Stimulated activated CD8-positive, alpha-beta memory T cell treated with anti-CD3 and anti-CD28 coated beads, Interleukin-7, amount 100 ng/mL, for 24 hours (primary cell): ENCODE measurements at places on chromosomes 2 and 18.

DNA sequence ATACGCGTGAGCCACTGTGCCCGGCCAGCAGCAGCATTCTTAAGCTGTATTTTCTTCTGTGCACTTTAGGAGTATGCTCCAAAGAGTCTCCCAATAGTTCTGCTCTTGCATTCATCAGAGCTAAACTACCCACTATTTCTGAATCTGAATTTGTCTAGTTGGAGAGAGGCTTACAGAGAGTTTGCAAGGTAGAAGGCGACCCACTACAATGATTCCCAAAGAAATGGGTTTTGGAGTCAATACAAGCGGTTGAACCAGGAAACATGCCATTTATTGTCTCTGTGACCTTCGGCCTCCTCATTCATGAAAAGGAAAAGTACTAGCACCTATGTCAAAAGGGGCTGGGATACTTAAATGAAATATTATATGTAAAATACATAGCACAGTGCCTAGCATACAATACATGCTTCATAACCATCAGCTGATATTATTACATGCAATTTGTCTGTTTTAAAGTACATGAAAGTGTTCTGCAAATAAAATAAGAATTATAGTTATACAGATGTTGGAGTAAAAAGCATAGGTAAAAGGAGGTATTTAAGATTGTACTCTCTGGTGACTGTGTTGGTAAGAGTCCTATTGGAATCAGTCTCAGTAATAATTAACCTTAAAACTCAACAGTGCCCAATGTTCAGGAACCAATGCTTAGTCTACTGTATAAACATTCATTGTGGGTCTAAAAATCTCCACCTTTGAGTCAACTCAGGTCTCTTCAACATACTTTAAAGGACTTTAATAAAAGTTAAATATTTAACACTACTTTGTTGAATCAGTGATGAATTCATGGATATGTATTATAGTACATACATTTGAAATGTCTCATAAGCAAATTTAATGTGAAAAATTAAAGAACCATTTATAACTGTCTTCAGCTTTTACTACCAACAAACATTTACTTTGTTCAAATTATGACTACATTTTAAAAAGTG lies 89.8 kb upstream of the GRB14 start:
- no peak for DNase-seq

GRCh38 chr2:30404319-30405259 lies 42.5 kb upstream of the LCLAT1 start:
- no peak for DNase-seq

- no peak for DNase-seq
These were observed 150.4 kb upstream of the ITGA4 start for GRCh38 chr2:181306785-181307184.

DNA sequence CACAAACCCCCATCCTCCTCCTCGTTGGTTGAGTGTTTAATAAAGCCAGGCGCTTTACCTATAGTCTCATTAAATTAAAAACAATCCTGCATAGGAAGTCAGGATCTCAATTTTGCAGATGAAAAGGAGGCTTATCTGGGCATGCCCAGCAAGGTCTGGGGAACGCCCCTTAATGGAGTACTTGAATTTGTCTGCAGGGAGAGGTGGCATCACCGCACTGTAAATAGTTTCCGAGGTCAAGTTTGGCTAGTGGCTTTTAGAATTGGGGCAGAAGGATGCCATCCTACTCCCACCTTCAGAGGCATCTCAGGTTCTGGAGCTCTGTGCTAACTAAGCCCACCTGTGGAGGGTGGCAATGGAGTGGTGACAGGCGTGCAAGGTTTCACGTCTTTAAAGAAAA lies 149.2 kb downstream of the TGIF1 start:
- no peak for DNase-seq

GRCh38 chr2:188596054-188596453 lies 304.4 kb downstream of the GULP1 start:
- DNase-seq = no peak

DNA sequence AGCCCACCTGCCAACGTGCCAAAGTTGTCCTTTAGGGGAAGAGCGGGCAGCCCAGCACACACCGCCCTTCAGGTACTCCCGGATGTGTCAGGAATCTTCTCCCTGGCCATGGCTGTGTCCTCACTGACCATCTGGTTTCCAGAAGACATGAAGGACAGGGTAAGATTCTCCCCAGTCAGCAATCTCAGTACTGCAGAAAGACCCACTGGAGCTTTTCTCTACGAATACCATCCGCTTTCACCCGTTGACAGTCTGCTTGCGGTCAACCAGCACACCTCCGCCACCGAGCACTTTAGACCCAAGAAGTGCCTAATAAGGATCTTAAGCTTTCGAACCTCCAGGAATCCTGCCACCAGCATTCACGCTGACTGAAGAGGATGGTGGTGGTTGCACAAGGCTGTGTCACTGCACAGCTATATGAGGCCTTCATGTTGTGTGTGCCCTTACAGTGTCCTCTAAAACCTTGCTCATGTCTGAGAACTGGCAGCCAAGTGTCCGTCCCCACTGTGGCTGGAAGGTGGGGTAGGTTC lies 42.7 kb upstream of the ITM2C start:
- DNase-seq = no peak

- peak; percentile 16 for DNase-seq
These were observed 710 bp downstream of the SEC11C start for GRCh38 chr18:59140302-59140885.

GRCh38 chr2:101613056-101613704 lies 84.3 kb upstream of the MAP4K4 start:
- DNase-seq = no peak

DNA sequence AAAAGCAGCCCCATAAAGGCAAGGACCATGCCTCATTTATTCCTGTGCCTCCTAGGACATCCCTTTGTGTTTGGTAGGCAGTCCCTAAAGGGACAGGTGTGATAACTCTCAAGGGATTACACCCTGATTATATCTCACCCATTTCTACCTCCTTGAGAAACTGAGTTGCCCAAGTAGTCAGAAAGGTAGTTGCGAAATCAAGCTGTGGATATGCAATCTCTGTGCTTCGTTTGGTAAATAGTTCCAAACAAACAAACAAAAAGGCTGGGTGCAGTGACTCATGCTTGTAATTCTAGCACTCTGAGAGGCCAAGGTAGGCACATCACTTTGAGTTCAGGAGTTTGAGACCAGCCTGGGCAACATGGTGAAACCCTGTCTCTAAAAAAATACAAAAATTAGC lies 100.2 kb upstream of the ARL5A start:
- no peak for DNase-seq

GRCh38 chr18:45940724-45941123 lies 26.4 kb downstream of the EPG5 start:
- DNase-seq = no peak

DNA sequence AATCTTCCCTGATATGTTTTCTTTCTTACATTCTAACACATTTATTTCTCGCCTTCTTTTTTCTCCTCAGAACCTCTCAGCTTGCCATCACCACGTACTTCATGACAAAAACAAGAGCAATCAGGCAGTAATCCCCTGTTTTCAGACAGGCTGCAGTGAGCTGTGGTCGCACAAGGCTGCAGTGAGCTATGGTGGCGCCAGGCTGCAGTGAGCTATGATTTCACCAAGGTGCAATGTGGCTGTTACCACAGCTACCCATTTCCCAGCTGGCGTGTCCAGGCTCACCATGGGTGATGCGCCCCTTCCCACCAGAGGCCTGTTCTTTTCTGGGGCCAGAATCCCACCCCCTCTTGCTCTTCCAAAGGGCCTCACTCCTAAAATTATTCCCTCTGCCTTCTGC lies 25.8 kb downstream of the TCF23 start:
- no peak for DNase-seq

GRCh38 chr2:174035981-174036742 lies 71.0 kb upstream of the SP3 start:
- no peak for DNase-seq

DNA sequence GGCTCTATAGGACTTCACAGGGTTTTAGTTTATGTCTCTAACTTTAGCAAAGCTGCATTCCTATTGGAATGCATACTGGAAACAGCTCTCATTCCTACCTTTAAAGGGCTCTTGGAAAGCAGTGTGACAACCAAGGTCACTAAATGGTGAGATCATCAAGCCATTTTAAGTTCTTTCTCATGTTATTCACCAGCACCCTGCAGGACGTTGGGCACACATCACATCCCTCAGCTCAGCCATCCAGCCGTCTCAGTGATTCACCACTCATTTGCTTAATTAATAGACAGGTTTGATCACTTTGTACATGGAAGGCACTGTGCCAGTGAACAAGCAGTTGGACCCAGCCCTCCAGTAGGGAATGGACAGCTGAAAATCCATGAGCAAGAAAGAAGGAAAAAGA lies 32.2 kb upstream of the RBM44 start:
- DNase-seq = no peak

DNA sequence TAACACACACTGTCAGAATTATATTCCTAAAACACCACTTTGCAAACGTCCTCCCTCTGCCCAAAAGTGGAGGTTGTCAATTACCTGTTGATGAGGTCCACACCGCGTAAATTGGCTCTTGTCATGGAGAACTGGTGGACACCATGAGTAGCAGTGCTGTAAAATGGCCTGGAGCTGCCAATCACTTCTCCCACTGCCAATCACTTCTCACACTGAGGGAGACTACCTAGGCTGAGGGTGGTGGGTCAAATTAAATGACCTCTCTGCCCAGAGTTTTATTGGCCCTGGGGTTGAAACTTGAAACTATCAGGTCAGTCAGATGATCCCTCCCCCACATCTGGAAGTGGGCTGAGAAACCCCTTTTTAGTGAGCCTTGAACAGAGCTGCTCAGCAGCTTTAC lies 89.6 kb downstream of the SOWAHC start:
- no peak for DNase-seq

- no peak for DNase-seq
These were observed 238.5 kb upstream of the FBXO11 start for GRCh38 chr2:48144777-48145176.

- no peak for DNase-seq
These were observed 142.3 kb upstream of the TANK start for GRCh38 chr2:161017780-161018470.

DNA sequence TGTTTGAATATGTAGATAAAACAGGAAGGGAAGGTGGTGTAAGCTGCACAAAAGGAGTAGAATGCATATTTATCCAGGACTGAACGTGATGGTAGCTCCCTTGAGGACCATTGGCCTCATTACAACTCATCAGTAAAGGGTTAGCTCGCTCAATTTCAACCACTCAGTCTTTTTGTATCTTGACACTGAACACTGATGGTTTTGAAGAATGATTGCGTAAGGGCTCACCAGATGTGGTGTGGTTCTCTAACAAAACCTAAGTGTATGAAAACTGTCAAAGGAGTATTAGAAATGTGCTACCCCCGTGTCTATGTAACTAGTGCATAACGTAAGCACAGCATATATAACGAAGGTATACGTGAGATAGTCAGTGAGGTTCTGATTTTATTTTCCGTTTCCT lies 272.4 kb upstream of the THSD7B start:
- DNase-seq = no peak

GRCh38 chr2:184721881-184722280 lies 123.6 kb downstream of the ZNF804A start:
- no peak for DNase-seq

DNA sequence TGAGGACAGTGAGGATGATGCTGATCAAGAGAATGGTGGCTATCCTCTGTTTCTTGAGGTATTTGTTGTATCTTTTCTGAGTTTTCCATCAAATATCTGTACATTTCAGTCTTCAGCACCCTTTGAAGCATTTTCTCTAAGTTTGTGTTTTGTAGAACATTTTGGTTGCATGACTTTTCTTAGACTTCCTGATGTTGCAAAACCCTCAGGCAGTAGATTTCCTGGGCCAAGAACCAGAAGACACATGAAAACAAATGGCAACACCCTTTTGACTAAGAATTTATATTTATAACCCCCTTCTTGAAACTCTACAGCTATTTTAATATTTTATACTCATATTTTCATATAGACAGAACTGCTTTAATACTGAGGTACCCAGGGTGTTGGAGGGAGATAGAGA lies 16.2 kb downstream of the HNMT start:
- DNase-seq = no peak

GRCh38 chr2:122831649-122832048 lies 1076.2 kb downstream of the TSN start:
- no peak for DNase-seq

GRCh38 chr2:40579247-40579646 lies 127.4 kb upstream of the SLC8A1 start:
- no peak for DNase-seq

- no peak for DNase-seq
These were observed 48.8 kb downstream of the ANKMY1 start for GRCh38 chr2:240508832-240509545.

- DNase-seq = no peak
These were observed 292.9 kb upstream of the CCDC68 start for GRCh38 chr18:55252053-55252675.

DNA sequence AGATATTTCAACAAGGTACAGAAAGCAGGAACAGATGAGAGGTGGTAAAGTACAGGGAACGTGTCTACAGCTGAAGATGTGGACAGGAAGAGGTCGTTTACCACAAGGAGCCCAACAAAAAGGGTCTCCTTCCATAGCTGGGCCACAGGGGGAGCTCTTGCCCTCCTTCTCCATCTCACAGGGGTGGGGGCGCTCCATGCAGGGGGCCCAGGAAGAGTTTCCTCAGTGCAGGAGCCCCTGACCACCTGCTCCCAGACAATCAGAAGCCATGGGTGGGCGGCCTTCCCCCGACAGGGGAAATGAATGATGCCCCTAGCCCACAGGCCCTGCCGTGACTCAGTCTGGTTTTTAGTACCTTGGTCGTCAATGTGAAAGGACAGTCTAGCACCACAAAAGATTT lies 163.6 kb upstream of the ZNF516 start:
- DNase-seq = no peak

- no peak for DNase-seq
These were observed 357.6 kb downstream of the EN1 start for GRCh38 chr2:118489712-118490299.

GRCh38 chr2:192379736-192380135 lies 185.0 kb upstream of the TMEFF2 start:
- DNase-seq = no peak

GRCh38 chr2:20671036-20671735 lies 4.2 kb downstream of the GDF7 start:
- DNase-seq = no peak

DNA sequence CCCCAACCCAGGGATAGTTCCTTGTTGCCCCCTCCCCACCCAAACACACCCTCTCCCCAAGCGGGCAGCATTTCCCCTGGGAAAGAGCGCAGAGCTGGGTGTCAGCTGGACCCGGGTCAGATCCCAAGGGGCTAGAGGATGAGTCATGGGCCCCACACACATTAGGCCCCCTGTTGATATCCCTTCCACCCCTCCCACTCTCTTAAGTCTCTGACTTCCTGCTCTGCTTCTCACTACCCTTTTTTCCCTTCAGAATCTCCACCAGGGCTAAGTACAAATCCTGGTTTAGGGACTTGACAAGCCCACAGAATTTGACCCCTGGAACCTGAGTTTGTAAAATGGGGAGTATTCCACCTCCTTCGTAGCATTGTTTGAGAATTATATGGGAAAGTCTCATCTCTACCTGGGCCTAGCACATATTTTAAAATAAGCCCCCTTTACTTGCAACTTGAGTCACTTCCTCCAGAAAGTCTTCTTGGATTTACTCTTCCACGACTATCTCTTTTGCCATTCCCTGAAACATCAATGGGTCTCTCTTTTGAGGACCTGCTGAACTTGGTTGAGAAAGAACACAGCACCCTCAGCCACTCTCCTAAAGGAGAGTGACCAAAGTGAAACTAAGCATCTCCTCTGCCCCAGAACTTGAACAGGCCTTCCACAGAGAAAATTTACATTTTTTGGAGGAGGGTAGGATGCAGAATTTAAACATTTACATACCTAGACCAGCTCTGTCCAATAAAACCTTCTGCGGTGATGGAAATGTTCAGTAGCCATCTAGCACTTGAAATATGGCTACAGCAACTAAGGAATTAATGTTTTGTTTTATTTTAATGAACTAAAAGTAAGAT lies 4.7 kb downstream of the RTKN start:
- no peak for DNase-seq
